ENCODE measurements at places on chromosomes 3 and 15.

GRCh38 chr3:126415661-126416591 lies 21.2 kb downstream of the CFAP100 start:
- no peak for DNase-seq

DNA sequence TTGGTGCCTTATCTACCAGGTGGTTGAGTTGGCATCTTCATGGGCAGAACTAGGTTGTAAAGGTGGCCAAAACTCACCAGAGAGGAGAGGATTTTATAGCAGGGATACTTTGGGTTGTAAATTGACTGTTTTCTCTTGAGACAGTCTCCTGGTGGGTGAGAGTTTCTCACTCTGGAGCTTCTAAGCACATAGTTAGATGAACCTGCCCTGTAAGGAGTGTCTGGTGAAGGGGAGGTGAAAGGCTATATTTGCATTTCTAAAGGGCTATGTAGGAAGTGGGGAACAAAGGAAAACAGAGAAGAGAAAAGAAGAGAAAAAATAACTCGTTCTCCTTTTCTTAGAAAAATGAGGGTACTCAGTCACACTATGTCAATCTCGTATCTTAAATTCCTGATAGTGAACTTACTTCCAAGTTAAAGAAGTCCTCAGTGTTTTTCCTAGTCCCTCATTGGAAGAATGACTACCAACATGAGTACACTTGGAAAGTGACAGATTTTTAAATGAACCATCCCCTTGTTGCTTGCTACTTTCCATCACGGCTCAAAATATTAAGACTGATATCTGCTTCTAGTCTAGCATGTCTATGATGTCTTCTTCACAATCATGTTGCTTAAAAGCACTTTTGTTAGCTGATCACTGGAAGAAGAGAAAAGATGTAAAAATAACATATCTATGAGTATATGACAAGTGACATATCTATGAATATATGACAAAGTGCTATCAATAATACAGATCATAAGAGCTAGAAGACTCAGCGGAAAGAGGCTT lies 113.8 kb upstream of the P2RY1 start:
- DNase-seq, result no peak

- no peak for DNase-seq
These were observed 238.6 kb upstream of the CHRM5 start for GRCh38 chr15:33729653-33730052.

DNA sequence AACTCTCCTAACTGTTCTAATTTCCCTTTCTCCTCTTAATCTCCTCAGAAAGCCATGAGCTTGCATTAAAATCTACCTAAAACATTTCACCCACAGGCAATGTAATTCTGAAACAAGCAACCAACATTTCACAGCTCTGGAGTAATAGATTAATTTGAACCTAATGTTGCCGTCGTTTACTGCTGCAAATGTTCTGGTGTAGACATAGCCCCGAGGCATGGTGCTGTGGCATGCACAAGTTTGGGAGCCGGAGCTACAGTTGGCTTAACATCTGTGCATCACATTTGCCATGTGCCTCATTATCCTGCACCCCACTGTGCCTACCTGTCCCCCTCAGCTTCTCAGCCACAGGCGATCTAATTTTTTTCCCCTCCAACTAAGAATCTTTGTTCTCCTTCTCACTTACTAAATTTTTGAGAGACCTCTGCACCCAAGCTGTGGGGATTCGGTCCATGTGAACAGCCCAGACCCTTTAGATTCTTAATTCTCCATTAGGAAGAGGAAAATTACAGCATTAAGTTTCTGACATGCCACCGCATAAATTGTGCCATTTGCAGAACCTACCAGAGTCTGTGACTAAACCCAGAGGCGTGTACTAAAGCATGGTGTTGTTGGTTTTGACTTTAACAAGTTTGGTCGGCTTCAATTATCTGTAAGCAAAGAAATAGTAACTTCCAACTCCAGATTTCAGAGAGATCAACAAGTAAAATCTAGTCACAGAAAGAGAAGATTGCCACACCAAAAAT lies 419.2 kb downstream of the MECOM start:
- DNase-seq, result no peak

DNA sequence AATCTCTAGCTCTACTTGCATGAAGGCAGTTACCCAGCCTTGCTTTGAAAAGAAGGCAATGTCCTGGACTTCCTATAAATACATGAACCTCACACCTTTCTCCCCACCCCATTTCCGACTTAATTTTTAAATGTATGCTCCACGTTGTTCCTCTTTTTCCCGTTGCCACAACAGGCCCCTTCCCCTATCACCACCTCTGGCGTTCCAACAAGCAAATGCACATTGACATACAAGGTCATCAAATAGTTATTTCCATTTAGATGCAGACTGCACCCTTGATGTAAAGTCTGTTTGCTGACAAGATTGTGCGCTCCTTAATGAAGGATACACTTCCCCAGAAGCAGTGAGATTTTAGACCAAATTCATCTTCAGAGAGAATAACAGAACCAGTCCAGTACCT lies 260.7 kb upstream of the UMPS start:
- no peak for DNase-seq

- DNase-seq, result no peak
These were observed 194.5 kb downstream of the MEX3B start for GRCh38 chr15:81851325-81851724.

DNA sequence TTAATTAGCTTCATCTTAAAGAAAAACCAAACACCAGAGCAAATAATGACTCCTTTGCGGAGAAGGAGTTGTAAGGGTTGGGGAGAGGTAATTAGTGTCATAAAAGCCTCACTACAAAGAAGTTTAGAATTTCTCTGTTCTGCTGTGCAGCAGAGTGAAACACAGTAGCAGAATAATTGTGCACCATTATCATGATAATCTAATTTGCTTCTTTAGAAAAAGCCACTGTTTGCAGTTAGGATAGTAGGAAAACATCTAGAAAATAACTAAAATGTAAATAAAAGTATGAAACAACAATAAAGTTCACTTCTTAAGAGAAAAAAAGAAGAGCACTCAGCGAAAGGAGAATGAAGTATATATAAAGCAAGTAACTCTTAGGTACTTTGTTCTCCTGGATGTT lies 5.5 kb downstream of the SHOX2 start:
- DNase-seq, result no peak

GRCh38 chr3:71129611-71130431 lies 453.7 kb downstream of the FOXP1 start:
- no peak for DNase-seq

DNA sequence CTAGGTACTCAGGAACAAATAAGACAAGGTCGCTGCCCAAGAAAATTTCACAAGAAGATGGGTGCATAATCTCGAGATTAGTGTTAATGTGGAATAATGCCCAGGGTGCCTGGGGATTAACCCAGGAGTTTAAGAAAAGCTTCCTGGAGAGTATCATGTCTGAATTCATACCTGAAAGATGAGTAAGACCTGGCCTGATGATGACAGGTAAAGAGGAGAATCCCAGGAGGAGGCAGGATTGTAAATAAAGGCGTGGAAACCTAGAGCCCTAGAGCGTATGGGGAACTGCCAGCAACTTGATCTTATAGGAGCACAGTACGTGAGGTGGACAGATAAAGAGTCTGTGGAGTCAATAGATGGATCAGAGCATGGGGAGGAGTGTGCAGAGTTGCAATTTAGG lies 43.0 kb downstream of the ARRDC4 start:
- no peak for DNase-seq

- DNase-seq, result no peak
These were observed 20.4 kb upstream of the FGF12 start for GRCh38 chr3:192747746-192748145.

GRCh38 chr15:65409036-65409631 lies 13.6 kb downstream of the IGDCC4 start:
- no peak for DNase-seq

DNA sequence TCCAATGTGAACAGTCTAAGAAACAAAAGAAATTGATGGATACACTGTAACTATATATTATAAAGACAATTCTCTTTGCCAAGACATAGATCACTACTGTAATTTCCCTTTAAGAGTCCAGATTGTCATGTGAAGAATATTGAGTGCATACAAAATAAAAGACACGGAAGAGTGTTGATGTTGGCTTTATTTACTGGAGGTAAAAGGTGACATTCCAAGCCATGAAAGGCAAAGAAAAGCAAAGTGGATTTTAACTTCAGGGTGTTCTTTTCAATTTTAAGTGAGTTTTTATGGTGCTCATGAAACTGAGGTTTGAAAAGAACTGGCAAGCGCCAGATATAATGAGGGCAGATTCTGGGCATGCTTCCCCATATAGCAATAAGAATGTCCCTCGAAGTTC lies 529.3 kb downstream of the MECOM start:
- no peak for DNase-seq

GRCh38 chr3:95456835-95457234 lies 1357.6 kb upstream of the EPHA6 start:
- DNase-seq, result no peak

DNA sequence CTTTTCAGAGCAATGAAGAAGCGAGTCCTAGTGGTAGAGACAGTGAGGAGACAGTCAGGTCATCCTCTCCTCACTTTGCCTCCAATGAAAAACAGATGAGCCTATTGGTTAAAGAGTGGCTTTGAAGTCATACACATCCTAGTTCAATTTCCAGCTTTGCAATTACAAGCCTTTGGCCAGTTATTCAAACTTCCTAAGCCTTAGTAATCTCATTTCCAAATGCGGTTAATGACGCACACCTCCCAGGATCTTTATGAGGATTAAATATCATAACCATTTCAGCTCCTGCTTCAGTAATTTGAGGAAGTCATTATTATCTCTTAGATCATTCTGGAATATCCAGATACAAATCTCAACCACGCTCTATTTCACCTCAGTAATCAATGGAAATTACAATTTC lies 10.0 kb upstream of the ST6GAL1 start:
- DNase-seq, result no peak

GRCh38 chr3:175297216-175297615 lies 438.1 kb downstream of the NAALADL2 start:
- no peak for DNase-seq

- no peak for DNase-seq
These were observed 28.5 kb downstream of the CRABP1 start for GRCh38 chr15:78368651-78369050.

GRCh38 chr15:41979493-41980266 lies 7.3 kb upstream of the EHD4 start:
- no peak for DNase-seq

- DNase-seq, result no peak
These were observed 121.9 kb upstream of the TMC3 start for GRCh38 chr15:81495780-81496467.

DNA sequence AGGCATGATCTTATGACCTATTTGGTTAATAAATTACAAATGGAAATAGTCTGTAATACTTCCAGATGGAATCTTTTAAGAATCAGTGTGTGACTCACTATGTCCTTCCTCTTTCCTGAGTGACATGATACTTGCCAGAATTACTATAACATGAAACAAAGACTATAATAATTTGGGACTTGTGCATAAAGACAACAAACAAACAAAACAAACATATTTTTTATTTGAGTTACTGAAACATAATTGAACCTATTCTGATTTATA lies 1268.1 kb downstream of the OTOL1 start:
- no peak for DNase-seq

GRCh38 chr3:101780661-101781060 lies 1.6 kb downstream of the NXPE3 start:
- DNase-seq, result no peak

- no peak for DNase-seq
These were observed at the start of gene GRAMD2A for GRCh38 chr15:72197460-72198355. Gene GRAMD2A, minus strand, starts transcription at chr15:72197787.

GRCh38 chr3:157459706-157460105 lies 23.1 kb downstream of the PTX3 start:
- DNase-seq, result no peak

DNA sequence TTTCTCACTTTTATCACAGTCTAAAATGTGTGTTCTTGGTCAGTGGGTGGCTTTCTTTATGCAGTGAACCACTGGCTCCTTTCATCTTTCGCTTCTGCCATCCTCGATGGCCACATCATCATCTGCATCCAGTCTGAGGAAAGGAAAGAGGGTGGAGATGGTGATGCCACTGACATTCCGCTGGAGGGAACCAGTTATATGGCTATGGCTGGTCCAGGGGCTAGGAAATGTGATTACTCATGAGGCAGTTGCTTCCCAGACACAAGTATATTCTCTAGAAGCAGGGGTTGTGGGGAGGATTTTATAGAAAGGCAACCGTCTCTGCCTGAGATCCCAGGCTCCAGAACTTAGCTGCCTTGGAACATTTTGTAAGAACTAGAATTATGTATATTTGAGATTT lies 246.7 kb upstream of the AZI2 start:
- DNase-seq, result no peak

- DNase-seq, result no peak
These were observed 10.9 kb upstream of the IDH2 start for GRCh38 chr15:90113166-90113565.

DNA sequence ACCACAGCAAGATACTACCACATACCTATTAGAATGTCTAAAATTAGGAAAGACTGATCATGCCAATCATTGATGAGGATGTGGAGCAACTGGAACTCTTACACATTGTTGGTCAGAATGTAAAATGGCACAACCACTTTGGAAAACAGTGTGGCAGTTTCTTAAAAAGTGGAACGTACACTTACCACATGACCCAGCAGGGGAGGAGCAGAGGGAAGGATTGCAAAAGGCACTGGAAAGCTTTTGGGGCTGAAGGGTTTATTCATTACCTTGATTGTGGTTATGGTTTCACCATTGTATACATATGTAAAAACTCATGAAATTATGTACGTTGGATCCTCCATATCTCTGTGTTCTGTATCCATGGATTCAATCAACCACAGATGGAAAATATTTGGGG lies 3.3 kb upstream of the EHD4 start:
- no peak for DNase-seq

- no peak for DNase-seq
These were observed 304.0 kb upstream of the CBLB start for GRCh38 chr3:106172780-106173179.

DNA sequence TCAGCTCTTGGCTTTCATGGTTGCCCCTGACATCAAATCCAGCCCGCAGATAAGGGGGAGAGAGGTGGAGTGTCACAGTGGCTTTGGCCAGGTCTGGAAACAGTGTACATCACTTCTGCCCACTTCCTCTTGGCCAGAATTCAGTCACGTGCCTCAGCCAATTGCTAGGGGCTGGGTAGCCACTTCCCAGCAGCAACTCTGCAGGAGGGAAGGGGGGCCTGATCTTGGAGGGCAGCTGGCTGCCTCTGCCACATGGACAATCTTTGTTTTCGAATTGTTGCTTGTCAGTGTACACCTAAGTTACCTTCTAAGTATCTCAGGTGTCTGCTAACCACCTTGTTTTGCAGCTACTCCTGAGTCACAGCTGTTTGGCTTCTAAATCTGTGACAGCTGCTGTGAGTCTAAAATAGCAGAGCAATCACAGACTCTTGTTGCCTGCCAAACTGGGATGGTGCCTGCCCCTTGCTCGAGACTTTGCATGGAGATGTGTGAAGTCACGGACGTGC lies 41.0 kb upstream of the LIMD1 start:
- DNase-seq, result no peak

DNA sequence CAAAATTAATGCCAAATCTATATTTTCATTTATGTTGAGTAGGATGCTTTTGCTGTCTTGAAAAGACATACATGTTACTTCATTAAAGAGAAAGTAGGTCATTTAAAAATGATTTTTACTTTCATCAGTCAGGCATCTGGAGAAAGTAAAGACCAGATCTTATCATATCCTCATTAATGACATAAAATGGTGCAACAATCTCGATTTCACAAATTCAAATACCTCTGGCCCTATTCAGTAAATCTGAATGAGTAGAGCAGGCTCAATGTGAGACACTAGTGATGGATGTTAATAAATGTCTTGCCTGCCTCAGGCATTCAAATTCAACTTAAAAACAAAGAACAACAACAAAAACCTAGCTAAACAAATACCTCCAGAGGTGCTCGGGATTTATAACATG lies 714.1 kb downstream of the NAALADL2 start:
- no peak for DNase-seq

Measured in esophagus squamous epithelium (tissue), 5 donors.